ENCODE measurements at places on chromosomes 4 and X.

DNA sequence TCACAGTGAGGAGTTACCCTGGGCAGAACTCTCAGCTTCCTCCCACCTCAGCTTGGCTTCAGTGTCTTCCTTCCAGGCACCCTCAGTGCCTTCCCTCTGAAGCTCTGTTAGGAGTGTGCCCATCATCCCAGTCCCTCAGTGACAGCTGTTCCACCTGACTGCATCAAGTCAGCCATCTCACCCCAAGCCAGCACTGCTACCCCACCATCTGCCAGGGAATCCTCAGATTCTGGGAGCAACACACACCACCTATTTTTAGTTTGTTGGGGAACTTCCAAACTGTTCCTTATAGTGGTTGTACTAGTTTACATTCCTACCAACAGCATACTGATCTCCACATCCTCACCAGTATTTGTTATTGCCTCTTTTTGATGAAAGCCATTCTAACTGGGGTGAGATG is 182.9 kb downstream of the RELL1 start:
- DNase-seq, result no peak

DNA sequence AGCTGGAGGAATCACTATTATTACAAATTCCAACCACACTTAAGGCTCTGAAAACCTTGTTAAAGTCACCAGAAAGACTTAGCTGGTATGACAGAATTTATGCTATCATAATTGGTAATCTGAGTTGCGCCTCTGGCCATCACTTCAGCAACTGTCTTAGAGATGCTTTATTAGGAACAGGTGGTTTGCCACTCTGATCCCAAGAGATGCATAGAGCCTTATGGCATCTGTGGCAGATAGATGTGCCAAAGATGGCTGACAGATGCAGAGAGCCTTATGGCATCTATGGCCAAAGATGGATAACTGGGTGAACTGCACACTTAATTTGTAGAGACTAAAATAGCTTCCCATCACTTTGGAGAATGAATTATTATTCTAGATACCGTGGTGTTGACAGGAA is 32.3 kb upstream of the PLAC8 start:
- no peak for DNase-seq

GRCh38 chr4:177485528-177485927 is 43.3 kb upstream of the AGA start:
- no peak for DNase-seq

DNA sequence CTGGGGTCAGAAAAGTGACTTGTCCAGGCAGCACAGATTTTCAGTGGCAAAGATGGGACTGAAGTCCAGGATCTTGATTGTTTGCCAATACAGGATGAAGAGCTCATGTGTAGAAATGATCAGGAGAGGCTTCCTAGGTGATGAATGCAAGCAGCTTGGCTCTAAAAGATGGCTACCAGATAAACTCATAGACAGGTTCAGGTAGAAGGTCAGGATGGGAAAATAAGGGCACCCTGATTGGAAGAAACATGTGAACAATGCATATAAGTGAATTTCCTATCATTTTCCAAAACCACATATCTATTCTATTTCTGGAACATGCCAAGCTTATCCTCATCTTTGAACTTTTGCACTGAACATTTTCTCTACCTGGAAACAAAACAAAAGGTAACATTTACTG is 87.7 kb downstream of the FAM13A start:
- DNase-seq, result peak; percentile 25

GRCh38 chrX:65781845-65782244 is 114.4 kb downstream of the MSN start:
- no peak for DNase-seq

GRCh38 chrX:87664381-87664780 is 146.8 kb downstream of the KLHL4 start:
- DNase-seq, result no peak

DNA sequence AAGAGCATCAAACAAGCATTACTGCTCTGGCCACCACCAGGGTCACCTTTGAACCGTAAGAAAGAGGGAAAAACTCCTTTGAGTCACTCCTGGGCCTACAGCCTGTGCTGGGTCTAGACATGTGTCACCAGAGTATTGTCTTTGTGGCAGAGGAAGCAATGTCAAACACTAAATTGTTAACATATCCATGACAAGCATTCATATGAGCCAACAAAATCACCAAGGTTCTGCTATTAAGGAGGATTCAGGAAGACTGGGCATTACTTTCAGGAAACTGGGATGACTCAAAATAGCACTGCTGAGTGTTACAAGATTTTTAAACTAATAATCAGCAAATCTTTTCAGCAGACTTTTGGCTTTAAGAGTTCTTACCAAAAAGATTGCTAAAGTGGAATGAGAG is 28.1 kb downstream of the LGI2 start:
- no peak for DNase-seq

- no peak for DNase-seq
Observed at GRCh38 chrX:7214251-7214650, 66.3 kb upstream of the PUDP start.

DNA sequence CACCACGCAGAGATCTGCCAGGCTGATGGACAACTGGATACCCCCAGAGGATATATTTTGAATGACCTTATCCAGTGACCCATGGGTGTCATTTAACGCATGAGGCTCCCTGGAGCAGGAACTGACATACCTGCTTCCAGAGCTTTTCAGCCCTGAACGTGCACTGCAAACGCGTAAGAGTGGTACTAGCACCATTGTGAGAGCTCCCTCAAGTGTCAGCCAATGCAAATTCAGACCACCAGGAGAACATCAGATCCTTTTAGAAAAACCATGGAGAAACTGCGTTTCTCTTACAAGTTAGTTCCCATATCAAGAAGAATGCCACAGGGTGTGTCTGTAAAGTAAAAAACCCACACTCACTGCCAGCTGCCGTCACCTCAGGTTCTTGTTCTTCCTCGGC is 7.3 kb downstream of the TREX2 start:
- no peak for DNase-seq

DNA sequence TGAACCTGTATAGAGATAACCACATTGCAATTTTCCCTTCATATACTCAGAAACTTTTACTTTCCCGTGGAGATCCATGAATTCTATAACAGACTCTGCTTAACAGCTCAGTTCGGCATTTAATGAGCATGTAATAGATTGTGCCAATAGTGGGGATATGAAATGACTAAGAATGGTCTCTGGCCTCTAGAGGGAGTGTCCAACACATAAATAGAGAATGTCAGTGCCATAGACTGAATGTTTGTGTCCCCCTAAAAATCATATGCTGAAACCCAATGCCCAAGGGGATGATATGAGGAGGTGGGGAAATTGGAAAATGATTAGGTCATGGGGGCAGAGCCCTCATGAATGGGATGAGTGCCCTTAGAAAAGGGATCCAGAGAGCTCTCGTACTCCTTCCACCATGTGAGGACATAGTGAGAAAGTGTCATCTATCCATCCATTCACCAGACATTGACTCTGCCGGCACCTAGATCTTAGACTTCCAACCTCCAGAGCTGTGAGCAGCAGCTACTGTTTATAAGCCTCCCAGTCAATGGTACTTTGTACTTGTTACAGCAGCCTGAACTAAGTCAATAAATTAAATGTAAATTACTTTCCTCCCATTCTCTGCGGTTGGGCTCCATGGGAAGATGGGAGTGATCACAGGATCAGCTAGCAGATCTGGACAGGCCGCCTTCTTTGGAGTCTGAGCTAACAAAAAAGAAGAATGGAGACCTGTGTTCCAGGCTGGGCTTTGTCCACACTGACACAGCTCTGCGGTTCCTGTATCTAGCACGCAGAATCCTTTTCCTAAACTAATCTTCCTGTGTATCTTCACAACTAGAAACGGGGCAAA is 28.1 kb upstream of the HPSE start:
- no peak for DNase-seq

DNA sequence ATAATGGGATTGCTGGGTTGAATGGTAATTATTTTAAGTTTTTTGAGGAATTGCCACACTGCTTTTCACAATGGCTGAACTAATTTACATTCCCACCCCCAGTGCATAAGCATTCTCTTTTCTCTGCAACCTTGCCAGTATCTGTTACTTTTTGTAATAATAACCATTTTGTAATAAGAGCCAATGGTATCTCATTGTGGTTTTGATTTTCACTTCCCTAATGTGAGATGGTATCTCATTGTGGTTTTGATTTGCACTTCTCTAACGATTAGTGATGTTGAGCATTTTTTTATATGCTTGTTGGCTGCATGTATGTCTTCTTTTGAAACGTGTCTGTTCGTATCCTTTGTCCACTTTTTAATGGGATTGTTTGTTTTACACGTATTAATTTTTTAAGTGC is 213.1 kb upstream of the HDX start:
- DNase-seq, result no peak

- no peak for DNase-seq
Observed at GRCh38 chrX:105052926-105053325, 167.6 kb downstream of the TEX13A start.

GRCh38 chr4:81173213-81173612 is 41.8 kb downstream of the PRKG2 start:
- DNase-seq, result no peak

- DNase-seq, result no peak
Observed at GRCh38 chr4:58325070-58325469, 1214.9 kb upstream of the IGFBP7 start.

- DNase-seq, result peak; percentile 28
Observed at GRCh38 chr4:150117094-150117493, 38.8 kb downstream of the DCLK2 start.

GRCh38 chr4:8364848-8365350 is 75.6 kb downstream of the ACOX3 start:
- DNase-seq, result no peak

- DNase-seq, result no peak
Observed at GRCh38 chrX:48919360-48919841, 577 bp upstream of the PIM2 start.

DNA sequence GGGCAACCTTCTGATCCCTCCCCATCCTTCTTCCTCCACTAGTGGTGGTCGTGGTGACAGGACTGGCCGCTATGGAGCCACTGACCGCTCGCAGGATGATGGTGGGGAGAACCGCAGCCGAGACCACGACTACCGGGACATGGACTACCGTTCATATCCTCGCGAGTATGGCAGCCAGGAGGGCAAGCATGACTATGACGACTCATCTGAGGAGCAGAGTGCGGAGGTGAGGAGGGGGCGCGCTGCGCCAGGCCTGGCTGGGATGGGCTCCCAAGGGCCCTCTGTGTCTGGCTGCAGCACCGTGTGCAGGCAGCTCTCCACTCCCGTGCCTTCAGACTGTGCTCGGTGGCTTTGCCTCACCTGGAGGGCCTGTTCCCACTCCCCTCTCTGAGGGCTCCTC is 24.3 kb downstream of the RBM10 start:
- DNase-seq, result no peak

DNA sequence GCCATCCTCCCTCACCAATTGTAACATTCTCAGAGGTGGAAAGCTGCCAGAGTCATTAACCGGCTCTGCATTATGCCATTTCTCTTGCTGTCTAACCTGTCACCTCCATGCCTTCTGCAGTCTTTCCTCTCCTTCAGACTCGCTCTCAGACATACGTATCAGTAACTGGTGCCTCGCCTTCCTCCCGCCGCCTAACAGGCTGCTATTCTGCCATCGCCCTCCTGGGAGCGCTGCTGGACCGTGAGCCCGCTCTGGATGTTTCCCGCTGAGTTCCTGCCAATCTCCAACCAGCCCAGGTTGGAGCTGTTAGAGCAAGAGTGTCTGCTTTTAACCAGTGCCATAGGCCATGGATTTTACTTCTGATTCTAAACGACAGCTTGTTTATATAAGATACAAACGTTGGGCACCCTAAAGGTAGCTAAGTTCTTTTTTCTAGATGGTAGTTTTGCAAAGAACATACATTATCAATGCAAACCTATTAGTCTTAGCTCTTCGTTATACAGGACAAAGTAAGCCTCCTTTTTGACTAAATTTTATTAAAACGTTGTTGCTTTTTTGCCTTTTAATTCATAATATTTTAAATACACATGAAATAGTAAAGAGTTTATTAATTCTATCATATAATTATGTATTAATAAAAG is 59.5 kb upstream of the NEIL3 start:
- peak; percentile 8 for DNase-seq

GRCh38 chrX:97315939-97316338 is 432.2 kb downstream of the RPA4 start:
- DNase-seq, result no peak

DNA sequence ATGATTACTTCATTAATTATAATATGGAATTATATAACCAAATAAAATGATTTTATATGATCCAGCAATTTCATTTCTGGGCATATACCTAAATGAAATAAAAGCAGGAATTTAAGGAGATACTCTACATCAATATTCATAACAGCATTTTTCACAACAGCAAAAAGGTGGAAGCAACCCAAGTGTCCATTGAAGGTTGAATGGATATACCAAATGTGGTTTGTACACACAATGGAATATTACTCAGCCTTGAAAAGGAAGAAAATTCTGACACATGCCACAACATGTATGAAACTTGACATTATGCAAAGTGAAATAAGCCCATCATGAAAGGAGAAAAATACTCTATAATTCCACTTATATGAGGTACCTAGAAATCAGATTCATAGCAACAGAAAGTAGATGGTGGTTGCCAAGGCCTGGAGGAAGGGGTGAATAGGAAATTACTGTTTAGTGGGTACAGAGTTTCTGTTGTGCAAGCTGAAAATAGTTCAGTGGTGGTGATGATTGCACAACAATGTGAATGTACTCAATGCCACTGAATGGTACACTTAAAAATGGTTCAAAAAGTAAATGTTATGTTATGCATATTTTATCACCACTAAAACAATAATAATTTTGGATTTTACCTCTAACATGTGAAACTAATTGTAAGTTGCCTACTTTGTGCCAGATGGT is 471.5 kb downstream of the SPRY1 start:
- DNase-seq, result no peak

DNA sequence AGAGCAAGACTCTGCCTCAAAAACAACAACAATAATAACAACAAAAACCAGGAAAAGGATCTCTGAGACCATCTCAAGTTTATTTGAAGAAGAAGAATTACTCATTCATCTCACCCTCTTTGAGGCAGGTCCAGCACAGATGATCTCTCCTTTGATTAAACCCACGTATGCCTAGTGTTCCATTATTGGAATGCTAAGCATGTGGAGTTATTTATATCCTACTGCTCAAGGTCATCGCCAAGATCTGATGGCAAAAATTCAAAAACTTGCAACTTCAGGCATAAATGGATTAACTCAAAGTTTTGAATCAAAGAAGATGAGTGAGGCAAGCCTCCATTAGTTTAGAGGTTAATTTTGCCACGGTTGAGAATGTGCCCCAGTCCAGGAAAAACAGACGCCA is 184.2 kb downstream of the DHRSX start:
- DNase-seq, result no peak

DNA sequence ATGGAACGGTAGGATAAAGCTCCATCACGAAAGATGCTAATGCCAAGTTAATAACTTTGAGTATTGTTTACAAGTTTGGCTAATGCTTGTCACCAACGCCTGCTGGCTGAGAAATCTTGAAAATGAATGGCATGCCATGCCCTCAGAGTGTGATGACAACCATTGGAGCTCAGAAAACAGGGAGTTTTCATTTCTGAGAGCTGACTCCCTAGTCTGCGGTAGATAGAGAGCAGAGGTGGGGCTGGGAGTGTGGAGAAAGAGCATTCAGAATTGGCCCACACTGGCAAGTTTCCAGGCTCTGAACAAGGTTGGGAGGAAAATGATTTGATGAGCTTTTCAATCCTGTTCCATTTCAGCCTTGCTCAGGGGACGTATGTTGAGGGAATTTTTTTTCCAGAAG is 183.9 kb downstream of the CPEB2 start:
- DNase-seq, result no peak

- DNase-seq, result no peak
Observed at GRCh38 chr4:34939073-34939472, 1305.2 kb downstream of the ARAP2 start.
